ENCODE measurements at places on chromosomes 13 and 19. TPM values are rescaled to one million over a fixed set of nuclear protein-coding genes. Genes with fewer than 3 reads are reported as not detected.
A peak's percentile ranks its signal among the peaks of the same experiment; 100 is the strongest.

DNA sequence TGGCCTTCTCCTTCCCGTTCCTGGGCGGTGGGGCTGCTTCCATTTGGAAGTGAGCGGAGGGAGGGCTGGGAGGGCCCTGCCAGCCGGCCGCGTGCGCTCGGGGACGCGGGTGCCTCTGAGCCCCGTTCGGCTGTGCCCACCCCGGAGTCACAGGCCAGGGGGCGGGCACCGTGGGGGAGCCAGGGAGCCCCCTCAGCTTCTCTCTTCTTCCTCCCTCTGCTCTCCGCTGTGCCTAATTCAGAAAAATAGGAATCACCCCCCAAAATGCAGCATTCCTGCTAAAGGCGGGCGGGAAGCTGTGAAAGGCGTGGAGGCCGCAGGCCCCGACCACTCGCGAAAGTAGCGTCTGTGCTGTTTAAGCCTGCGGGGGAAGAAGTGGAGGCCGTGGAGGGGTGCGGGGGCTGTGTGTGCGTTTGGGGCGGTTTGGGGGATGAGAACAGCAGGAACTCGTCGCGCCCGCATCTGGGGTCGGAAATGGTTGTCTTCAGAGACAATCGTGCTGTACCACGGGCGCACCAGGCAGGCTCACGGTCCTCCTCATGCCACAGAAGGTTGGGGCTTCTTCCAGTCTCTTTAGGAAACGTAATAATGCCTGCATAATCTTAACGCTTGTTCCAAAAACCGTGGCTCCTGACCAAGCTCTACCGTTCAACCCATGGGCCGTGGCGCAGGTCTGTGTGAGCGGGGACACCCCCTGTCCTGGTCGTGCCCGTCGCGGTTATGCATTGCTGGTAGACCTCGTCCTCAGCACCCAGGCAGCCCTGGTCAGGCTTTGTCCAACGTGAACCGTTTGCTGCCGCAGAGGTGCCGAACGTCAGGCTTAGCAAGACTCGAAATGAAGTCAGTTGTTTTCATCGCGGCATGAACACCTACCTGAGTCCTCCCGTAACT lies 110.4 kb upstream of the SOX1 start:
- DNase-seq: no peak

GRCh38 chr19:45526143-45526542 lies 18.9 kb downstream of the VASP start:
- DNase-seq: peak; percentile 83

DNA sequence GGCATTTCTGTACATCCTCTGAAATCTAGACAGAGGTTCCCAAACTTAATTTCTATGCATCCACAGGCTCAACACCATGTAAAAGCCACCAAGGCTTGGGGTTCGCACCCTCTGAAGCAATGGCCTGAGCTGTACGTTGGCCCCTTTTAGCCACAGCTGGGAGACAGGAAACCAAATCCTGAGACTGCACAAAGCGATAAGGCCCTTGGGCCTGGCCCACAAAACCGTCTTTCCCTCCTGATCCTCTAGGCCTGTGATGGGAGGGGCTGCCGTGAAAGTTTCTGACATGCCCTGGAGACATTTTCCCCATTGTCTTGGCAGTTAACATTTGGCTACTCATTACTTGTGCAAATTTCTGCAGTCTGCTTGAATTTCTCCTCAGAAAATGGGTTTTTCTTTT lies 766.4 kb downstream of the GPC5 start:
- DNase-seq: no peak

- peak; percentile 78 for DNase-seq
These were observed at the start of gene TEAD2 for GRCh38 chr19:49362048-49362928. Gene TEAD2 (minus strand): TSS chr19:49362416. CDS start chr19:49360075, 2,341 bp downstream.

DNA sequence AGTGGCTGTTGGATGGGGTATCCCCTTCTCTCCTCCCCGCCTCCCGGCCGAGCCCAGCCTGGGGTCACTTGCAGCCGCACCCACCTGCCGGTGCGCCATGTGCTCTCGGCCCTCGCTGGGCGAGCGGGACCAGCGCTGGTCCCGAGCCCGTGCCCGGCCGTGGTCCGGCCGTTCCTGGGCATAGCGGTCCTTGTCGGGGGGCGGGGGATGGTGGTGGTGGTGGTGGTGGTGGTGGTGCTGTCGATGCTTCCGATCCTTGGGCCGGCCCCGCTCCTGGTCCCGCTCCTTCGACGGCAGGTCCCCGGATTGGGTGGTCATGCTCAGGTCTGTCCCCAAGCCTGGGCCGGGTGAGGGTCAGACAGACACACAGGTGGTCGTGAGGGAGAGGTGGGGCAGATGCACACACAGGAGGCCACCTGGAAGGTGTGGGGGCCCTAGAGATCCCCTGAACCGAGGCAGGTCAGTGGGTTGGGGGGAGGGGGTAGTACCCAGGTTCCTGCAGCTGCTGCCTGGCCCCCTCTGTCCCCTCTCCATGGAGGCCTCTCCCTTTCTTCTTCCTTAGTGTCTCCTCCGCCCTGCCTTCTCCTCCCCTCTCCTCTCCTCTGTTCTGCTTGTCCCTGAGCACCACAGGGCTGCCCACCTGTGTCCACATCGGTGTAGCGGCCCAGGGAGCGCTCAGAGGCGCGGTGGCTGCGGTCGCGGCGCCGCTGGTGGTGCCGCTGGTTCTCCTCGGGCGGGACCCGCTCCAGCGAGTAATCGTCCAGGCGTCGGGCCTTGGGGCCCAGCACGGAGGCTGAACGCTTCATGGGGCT lies 58.7 kb downstream of the IER2 start:
- no peak for DNase-seq

- no peak for DNase-seq
These were observed 6.6 kb downstream of the ZSCAN18 start for GRCh38 chr19:58091251-58091995.

- no peak for DNase-seq
These were observed 1192.2 kb downstream of the EFNB2 start for GRCh38 chr13:105343134-105343806.

DNA sequence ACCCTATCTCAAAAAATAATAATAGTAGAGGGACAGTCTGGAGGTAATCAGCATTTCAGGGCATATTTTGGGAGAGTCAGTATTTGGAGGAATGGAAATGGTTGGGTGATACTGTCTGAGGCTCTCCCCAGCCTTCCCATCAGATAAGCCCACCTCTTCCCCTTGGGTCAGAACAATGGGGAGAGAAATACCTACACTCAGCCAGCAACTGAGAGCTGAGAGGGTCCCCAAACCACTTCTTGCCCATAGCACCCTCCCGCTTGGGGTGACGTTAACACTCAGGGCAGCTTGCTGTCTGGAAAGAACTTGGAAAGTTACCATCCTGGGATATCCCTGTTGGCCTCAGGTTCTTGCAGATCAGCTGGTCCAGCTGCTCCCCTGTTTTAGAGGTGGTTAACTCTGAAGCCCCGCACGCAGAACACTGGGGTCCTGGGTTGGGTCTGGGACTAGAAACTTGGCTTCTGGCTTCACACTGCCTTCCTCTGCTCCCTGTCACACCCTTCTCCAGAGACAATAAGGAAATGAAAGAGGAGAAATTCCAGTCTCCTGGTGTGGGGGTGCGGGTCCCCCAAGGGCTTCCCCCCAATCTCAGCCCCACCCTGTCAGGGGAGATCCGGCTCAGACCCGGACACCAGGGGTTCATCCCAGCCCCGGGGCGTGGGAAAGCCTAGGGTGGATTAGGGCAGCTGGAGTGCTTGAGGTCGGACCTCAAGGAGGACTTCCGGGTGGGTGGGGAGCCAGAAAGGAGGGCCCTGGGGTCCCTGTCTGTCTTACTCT lies 2.5 kb downstream of the FOXA3 start:
- no peak for DNase-seq

- no peak for DNase-seq
These were observed 41.9 kb upstream of the SLC7A9 start for GRCh38 chr19:32911467-32911866.

GRCh38 chr13:27954406-27954851 lies 14.7 kb downstream of the CDX2 start:
- DNase-seq: no peak

- DNase-seq: no peak
These were observed 91.3 kb downstream of the KCNRG start for GRCh38 chr13:50106559-50106958.

DNA sequence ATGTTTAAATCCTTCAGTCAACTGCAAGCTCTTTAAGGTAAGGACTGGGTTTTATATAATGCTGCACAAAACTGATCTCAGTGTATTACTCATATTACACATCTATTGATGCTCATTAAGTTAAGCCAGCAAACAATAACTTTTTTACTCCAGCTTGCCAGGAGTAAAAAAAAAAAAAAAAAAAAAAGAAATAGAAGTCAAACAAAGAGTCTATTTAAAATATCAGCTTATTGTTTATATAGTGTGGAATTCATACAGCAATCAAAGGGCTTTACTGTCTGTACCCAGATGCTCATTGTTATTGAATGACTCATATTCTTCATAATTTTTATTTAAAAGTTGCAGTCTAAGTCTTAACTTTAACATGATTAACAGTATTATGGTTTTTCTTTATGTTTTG lies 21.8 kb upstream of the KBTBD7 start:
- no peak for DNase-seq

DNA sequence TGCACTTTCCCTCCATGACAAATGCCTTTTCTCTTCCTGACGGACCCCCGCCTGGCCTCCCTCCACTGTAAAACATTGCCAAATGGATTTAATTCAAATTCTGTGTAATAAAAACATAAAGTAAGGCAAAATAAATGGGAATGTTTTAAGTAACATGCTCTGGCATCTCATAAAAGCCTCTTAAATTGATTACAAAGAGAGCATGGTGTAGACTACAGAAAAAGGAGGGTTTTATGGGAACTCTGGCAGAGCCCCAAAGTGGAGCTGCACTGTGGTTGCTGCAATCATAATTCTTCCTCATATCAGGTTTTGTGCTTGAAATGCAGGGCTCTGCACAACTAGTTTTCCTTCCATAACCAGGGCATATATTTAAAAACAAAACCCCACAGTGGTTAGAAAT lies 44.3 kb upstream of the SIAH3 start:
- no peak for DNase-seq

GRCh38 chr19:43552198-43552450 lies 19.1 kb downstream of the ZNF575 start:
- DNase-seq: no peak

Gene C19orf85
- not detected for total RNA-seq

Gene CALM3
- 116 TPM for total RNA-seq

Data from MG63 (cell line).